Activated naive CD4-positive, alpha-beta T cell (primary cell): ENCODE measurements at places on chromosomes 7 and 10.

GRCh38 chr10:22702348-22702747 lies 12.0 kb downstream of the PIP4K2A start:
- DNase-seq, result no peak

DNA sequence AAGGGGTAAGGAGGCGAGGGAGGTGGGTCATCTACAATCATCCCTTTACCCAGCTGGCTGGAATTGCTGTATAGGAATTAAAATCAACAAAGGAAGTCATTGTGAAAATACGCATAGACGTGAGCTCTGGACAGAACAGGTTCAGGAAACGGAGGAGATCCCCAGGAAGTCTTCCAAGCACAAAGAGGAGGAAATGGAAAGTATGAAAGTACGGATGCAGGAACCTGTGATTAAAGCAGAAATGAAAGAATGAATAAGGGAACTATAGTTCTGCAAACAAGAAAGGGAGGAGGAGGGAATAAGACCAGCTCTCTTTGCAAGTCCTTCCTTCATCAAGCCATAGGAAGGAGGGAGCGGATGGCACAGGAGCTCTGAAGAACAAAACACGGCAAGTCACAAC lies 61.8 kb downstream of the PYROXD2 start:
- no peak for DNase-seq

GRCh38 chr10:36555036-36555435 lies 570.4 kb upstream of the ANKRD30A start:
- DNase-seq, result no peak

DNA sequence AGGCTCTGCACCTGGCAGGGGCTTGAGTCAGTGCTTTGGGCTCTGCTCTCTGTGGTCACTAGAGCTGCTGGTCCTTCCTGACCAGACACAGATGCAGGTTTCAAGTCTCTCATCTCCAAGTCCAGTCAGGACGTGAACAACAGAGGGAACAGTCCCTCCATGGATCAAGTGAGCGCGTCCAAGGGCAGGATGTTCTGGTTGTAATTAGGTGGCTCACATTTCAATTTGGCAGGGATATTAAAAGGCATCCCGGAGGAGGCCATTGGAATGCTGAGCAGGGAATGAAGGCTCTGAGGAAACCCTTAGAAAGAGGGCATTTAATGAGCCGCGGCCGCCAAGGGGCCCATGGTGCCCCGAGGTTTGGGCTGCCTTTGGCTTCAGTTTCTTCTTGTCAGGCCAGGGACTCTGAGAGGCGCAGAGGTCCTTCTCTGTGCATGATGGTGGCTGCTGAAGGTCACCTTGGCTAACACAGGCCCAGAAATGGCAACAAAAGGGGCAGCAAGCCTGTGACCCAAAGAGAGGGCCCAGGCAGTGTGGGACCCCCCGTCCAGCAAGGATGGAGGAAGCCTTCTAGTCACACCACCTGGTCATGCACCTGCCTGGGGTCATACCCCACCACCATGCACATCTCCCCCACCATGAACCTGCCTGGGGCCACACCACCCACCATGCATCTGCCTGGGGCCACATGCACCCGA lies 30.7 kb upstream of the INPP5A start:
- DNase-seq, result no peak
